ENCODE measurements at places on chromosomes 2 and 18.

GRCh38 chr2:84443477-84443876 lies 15.6 kb downstream of the SUCLG1 start:
- DNase-seq = no peak

DNA sequence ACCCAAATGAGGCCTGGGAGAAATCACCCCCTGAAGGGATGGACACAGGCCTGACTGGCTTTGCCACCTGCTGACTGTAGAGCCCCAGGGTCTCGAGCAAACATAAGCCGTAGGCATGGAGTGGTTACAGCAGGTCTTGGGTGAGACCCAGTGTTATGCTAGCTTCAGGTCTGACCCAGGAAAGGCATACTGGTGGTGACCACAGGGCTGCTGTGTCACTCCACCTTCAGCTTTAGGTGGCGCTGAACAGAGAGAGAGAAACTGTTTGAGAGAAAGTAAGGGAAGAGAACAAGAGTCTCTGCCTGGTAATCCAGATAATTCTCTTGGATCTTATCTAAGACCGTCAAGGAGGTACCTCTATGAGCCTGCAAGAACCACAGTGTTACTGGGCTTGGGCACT lies 1544.2 kb upstream of the TMEFF2 start:
- DNase-seq = no peak

- DNase-seq = no peak
These were observed 239.1 kb downstream of the CPS1 start for GRCh38 chr2:210795506-210795905.

GRCh38 chr2:47323009-47323821 lies 79.7 kb upstream of the MSH2 start:
- peak; percentile 33 for DNase-seq

DNA sequence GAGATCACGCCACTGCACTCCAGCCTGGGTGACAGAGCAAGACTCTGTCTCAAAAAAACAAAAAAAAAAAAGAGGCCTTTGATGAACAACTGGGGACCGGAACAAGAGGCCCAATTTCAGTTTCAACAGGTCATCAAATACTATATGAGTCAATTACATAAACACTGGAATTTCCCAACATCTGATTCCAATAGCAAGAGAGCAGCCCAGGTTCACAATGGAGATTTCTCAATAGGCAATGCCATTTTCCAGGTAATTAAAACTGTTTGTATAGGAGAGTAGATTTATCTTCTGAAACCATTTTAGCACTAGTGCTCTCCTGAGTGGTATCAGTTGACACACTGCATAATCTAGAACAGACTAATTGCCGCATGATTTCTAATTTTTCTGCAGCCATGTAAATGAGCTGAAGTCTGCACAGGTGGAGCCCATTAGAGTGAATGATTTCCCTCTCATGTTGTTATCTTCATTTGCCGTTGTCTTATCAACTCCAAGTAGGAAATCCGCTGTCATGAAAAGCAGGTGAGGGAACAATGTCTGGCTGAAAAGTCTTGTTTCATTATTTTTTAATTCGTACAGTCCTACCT lies 264.1 kb upstream of the MEIS1 start:
- DNase-seq = no peak

- DNase-seq = no peak
These were observed 107.5 kb downstream of the OSR1 start for GRCh38 chr2:19250906-19251305.

GRCh38 chr2:7774481-7774880 lies 857.3 kb downstream of the RNF144A start:
- no peak for DNase-seq

DNA sequence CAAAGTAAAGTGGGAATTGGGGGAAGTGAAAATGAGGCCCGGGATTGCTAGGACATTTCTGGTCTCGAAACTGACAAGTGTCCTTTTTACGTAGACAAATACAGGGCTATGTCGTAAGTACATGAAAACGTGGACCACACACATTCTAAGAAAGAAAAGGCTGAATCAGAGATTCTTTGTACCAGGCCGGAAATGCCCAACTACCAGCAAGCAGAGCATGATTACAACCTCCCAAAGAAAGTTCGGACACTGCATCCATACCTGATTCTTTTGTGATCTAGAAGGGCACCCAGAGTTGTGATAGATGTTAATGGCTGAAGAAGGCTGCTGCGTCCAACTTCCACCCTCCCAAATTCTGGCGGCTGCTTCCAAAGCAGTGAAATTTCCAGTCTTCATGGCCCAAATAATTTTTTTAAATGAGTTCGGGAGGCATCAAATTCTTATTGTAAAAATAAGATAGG lies 1.7 kb downstream of the RBMS1 start:
- DNase-seq = no peak

GRCh38 chr18:54802686-54803395 lies 25.4 kb upstream of the RAB27B start:
- no peak for DNase-seq

GRCh38 chr2:133486771-133487191 lies 81.5 kb downstream of the NCKAP5 start:
- DNase-seq = no peak

DNA sequence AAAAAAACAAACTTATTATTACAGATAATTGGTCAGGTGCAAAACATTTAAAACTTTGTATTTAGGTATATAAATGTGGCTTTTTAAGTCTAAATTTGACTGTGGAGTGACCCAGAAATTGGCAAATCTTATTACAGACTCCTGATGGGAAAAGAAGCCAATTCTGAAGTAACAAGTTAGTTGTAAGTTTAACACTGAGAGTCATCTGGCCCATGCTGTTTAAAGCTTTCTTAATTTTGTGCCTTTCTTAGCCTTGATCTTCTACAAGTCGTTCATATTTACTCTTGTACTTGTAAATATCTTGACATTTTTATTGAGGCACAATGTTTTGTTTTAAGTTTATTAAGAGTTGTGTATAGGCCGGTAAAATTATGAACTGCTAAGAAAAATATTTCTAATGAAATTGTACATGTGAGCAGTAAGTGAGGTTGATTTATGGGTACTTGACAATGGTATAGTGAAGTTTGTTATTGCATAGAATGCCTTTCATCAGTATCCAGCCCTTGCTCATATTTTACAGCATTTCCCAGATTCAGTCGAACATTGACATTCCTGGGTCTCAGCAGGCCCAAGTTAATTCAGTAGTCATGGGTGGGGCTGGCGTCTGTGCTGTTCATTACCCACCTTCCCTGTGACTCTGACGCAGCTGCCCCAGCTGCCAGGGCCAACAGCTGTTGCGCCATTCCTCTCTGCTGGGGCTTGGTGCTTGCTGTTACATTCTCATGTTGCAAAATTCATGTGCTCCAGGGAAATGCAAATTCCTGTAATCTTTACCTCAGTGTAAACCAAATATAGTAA lies 121.4 kb downstream of the ZNF236 start:
- DNase-seq = no peak

- no peak for DNase-seq
These were observed 567.8 kb upstream of the KLHL29 start for GRCh38 chr2:22817197-22817596.

- no peak for DNase-seq
These were observed 549 bp upstream of the DPP4 start for GRCh38 chr2:162074632-162074895.

GRCh38 chr2:152420363-152420762 lies 85.4 kb downstream of the FMNL2 start:
- no peak for DNase-seq

DNA sequence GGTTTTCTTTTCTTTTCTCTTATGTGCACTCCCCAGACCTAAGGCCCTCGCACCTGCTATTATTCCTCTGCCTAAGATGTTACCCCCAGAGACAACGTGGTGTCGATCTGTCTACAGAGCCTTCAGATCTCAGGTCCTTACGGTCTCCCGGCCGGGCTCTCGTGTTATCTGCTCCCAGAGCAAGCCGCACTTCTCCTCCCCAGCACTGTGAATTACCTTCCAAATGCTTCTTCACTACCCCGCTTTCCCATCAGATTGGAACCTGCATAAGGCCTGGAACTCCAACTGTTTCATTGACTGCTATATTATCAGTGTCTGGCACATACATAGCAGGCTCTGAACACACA lies 71.2 kb upstream of the ODC1 start:
- no peak for DNase-seq

DNA sequence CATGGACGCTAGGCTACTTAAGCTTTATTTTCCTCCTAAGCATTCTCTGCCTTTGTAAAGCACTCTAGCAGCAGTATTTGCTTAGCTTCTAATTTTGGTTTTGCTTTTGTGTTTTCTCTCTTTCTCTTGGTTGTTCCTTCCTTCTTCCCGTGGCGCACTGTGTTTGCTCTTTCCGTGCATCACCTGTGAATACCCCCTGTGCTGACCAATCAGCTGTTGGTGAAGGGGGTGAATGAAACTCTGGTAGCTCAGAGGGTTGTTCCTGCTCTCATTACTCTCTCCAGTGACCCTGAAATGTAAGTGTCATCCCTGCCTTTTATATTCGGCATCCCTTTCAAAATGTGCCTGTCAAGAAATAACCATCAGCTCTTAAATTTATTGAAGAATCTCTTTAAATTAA lies 45.5 kb upstream of the TNFRSF11A start:
- no peak for DNase-seq

- DNase-seq = no peak
These were observed 10.8 kb upstream of the SDC1 start for GRCh38 chr2:20235655-20236305.

DNA sequence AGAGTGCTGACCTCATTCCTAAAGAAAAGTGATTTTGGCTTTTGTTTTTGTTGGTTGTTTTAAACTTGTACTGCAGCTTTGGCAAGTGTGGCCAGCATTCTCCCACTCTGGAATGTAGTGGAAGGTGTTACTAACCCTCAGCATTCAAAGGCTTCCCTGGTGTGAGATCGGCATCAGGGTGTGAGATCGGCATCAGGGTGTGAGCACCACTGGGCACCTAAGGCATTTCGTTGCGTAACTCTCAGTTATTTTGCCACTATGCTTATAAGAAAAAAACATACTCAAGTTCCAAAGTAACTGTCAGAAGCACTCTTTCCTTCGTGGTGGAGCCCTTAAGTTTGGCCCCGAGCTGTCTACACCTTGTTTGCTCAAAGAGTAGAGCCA lies 1.7 kb downstream of the CYBRD1 start:
- no peak for DNase-seq

DNA sequence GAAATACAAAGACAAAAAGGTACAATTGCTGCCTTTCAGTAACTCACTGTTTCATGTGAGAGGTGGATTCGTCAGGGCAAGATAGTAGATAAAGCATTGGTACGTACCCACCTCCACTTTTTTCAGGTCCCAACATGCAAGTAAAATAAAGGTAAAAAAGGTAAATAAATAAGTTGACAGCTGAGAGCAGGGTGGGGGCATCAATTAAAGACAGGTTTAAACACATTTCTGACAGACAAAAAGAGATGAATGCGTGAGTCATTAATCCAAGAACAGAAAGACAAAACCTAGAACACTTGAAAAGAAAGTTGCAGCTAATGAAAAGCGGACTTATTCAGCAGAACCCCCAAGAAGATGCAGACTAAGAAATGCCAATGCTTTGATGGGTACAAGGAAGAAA lies 979.6 kb upstream of the CDH2 start:
- DNase-seq = no peak

DNA sequence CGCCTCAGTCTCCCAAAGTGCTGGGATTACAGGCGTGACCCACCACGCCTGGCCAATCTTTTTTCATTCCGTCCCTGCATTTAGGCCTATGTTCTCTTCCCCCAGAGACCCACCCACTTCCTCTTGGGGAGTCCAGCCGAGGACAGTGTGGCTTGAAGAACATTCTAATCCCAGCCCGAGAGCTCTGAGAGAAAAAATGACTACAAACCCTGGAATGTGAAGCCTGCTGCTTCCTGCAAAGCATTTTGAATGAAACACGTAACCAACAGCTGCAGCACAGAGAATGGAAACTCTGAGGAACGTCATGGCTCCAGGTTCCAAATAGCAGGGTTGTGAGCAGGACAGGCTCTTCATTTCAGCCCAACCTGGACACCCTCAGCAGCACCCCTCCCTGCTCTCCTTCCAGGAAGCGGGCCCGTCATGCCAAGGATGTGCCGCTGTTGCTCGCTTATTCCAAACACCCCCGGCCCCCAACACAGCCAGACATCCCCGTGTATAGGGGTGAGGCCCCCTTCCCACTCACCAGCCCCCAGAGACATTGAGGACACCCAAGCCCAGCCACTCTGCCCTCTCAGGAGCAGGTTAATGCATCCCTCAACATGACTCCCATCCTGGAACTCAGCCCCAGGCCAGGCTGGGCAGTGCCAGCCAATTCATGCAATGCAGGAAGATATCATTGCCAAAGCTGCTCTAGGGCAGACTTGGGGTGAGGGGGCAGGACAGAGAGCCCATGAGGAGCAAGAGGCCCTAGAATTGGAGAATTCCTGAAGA lies 139.8 kb downstream of the ZFP36L2 start:
- no peak for DNase-seq

- no peak for DNase-seq
These were observed 928.8 kb downstream of the CNTNAP5 start for GRCh38 chr2:124953921-124954320.

GRCh38 chr2:129117434-129117833 lies 798.8 kb upstream of the HS6ST1 start:
- DNase-seq = no peak

- DNase-seq = no peak
These were observed 67.7 kb downstream of the GALNT14 start for GRCh38 chr2:31070339-31071125.

DNA sequence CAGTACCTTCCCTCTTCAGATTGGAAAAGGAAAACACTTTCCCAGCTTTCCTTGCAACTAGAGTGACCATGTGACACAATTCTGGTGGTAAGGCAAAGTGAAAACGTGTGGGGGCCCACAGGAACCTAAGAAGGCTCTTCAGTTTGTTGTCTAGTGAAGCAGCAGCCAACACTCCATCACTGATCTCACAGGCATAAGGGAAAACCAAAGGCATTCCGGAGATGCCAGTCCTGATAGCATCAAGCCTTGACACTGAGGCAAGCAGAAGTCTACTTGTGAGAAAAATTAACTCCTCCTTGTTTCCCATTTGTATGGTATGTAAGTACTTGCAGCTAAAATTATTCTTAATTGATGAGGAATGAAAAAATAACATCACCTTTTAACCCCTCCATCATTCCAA lies 88.3 kb downstream of the ETAA1 start:
- no peak for DNase-seq

- no peak for DNase-seq
These were observed 60.0 kb downstream of the MAPK4 start for GRCh38 chr18:50619861-50620275.

DNA sequence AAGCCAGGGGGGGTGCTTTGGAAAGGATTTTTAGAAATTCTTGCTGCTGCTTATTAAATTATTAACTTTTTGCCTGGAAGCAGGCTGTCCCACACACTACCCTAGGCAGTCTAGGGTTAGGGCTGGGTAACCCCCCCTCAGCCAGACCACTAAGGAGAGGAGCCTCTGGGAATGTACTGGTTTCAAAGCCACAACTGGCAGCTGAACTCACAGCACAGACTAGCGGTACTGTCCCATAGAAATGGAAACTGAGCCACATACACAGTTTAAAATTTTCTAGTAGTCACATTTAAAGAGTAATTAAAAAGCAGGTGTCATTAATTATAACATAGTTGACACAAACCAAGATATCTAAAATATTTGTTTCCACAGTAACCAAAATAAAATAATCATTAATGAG lies 50.1 kb downstream of the SPRED2 start:
- DNase-seq = no peak

Data from NCI-H1930 (cell line).